Activated CD8-positive, alpha-beta memory T cell treated with anti-CD3 and anti-CD28 coated beads for 1 hour (primary cell): ENCODE measurements at places on chromosomes 4 and X.

- no peak for DNase-seq
Measured at GRCh38 chr4:148112231-148112982, 329.8 kb downstream of the NR3C2 start.

DNA sequence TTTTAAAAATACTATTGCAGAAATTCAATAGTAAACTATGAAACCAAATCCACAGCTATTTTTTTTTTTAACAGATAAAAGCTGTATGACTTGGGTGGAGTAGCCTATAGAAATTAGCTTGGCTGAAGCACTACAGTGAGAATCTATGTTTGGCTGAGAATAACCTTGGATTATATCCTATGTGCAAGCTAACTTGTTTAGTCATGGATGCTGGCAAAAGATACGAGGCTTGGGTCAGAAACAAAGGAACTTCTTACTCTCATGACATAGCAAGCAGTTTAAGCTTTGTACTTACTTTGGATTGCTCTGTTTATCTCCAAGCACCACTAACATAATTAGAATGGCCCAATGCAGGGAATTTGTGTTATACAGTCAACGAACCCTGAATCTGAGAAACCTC, 119.2 kb upstream of the GRID2 start:
- DNase-seq, result no peak

GRCh38 chr4:26884026-26884425, 23.4 kb downstream of the STIM2 start:
- DNase-seq, result no peak

GRCh38 chrX:1468250-1468772, 15.6 kb upstream of the ASMTL start:
- DNase-seq, result peak; percentile 59

DNA sequence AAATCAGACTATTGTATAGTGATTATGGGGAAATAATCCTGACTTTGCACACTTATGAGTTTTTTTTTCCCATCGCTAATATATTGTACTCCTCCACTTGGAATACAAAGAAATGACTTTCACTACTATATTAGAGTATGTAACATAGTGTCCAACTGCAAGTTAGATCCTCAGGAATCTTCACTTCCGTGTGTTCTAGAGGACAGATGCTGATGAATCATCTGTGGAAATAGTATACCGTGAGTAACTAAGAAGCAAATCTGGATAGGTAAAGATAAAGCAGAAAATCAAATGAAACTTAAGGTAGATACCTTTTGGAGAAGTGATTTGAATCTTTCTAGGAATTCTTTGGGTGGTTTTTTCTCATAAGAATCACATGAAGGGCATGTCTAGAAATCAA, 8.3 kb downstream of the IL21 start:
- no peak for DNase-seq

- no peak for DNase-seq
Measured at GRCh38 chrX:55488593-55489313, 895 bp downstream of the USP51 start.

- no peak for DNase-seq
Measured at GRCh38 chr4:5125321-5125720, 74.0 kb downstream of the STK32B start.

- no peak for DNase-seq
Measured at GRCh38 chr4:76663824-76664223, 228.8 kb downstream of the SHROOM3 start.

GRCh38 chrX:20144491-20144890, 2.9 kb upstream of the EIF1AX start:
- no peak for DNase-seq

GRCh38 chr4:7806338-7807090, 133.1 kb downstream of the AFAP1 start:
- no peak for DNase-seq
